ENCODE measurements at places on chromosomes 2 and 18.

GRCh38 chr2:44549856-44550255 is 188.1 kb downstream of the CAMKMT start:
- no peak for DNase-seq

GRCh38 chr2:99140056-99140859 is 1.2 kb upstream of the C2orf15 start:
- DNase-seq = no peak

GRCh38 chr2:96947949-96948833 is 38.2 kb downstream of the FAM178B start:
- DNase-seq = no peak

DNA sequence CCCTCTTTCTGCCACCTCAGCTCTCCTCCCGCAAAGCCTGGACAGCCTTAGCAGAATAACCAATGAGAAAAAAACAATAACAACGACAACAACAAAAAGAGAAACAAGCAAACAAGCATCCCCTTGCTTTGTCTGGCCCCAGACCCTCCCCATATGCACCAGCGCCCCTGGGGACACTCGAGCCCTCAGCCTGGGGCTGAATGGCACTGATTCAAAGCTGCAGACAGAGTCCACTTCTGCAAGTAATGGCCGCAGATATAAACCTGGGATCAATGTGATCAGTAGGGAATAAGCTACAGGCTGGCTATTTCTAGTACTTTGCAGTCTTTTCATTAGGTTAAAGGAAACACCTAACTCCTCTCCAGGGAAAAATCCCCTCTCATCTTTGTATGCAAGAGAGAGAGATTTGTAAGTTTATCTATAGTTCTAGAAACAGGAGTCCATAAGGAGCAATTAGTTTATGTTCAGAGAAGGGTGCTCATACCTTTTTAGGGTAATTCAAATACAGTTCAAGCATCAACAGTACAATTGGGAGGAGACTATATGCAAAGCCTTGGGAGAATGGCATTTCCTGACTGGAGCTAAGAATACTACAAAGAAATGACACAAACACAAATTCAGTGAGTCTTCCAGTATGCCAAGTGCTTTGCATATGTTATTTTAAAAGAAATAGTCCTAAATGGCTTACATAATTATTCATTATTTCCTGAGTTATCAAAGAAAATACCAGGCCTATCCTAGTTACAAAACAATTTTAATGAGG is 122.3 kb upstream of the DDX18 start:
- no peak for DNase-seq

DNA sequence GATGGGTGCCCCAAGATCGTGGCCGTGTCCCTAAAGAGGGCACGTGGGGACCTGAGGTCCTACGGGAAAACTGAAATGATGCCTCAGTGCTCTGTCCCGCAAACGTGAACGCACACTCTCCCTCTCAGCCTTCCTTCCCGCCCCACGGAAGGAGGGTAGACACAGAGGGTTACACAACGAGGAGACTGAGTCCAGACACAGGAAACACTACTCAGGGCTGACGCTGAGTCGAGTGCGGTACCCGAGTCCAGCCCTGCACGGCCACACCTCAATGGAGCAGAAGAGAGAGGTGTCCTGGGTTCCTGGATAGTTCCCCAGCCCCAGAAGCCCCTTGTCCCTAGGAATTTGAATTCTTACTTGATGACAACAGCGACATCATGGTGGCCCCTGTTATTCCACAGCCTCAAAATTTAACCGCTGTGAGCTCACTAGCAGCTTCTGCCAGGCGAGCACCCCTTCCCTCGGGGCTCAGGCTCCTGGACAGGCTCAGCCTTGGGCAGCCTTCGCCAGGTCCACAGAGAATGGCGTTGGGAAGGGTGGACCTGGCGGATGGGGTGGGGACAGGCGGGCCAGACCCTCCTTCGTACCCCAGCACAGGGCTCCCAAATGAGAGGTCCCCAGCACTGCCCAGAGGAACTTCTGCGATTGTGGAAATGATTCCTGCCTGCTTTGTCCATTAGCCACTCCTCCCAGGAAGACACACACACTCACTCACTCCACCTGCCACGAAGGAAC is 980 bp upstream of the RNPEPL1 start:
- no peak for DNase-seq

DNA sequence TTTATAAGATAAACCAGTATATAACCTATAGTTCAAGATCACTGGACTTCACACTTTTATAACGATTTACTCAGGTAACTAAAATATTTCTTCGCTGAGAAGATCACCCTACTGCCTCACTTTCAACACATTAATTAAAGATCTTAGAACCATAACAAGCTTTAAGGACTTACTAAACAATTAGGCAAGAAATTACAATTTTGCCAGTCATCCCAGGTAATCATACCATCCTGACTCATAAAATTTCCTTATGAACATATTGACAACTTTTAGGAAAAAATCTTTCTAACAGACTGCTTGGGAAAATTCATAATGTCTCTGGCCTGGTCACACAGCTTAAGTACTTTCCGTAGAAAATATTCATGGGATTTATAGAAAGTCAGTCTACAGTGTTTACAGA is 223.2 kb downstream of the NRXN1 start:
- DNase-seq = no peak

Data from activated CD8-positive, alpha-beta memory T cell treated with anti-CD3 and anti-CD28 coated beads for 4 hours (primary cell).